ENCODE measurements at places on chromosomes 12 and 14. TPM values are rescaled to one million over a fixed set of nuclear protein-coding genes. Genes with fewer than 3 reads are reported as not detected.

The COX8C gene
- not detected for polyA plus RNA-seq

The GDF11 gene
- polyA plus RNA-seq: 9.4 TPM

The CARMIL3 gene
- 0.32 TPM for polyA plus RNA-seq

DNA sequence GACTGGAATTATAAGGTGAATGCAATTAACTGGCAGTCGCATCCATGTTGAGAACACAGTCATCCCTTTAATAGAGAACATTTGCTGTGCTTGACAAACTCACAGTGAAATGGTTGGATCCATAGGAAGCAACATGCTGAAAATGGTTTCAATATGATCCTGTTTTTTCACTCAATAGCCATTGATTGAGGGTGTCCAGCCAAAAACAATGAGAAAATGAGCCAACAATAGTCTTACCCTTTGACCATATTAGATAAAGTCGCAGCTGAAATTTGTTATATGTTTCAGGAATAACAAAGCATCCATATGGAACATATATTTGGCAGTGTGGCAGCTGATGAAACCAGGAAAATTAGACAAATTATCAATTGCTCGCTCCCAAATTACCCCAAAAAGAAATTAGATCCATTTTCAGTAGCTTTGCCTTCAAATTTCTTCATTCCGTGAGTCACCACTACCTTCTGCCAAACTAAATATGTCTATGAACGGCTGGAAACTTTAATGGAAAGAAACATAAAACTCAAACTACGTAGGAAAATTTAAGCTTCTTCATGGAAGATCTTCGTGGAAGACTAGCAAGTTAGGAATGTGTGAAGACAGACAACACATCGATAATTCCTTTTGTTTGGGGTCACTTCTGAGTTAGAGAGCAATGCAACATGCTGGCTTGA is 17.4 kb downstream of the IGF1 start:
- DNase-seq: no peak

DNA sequence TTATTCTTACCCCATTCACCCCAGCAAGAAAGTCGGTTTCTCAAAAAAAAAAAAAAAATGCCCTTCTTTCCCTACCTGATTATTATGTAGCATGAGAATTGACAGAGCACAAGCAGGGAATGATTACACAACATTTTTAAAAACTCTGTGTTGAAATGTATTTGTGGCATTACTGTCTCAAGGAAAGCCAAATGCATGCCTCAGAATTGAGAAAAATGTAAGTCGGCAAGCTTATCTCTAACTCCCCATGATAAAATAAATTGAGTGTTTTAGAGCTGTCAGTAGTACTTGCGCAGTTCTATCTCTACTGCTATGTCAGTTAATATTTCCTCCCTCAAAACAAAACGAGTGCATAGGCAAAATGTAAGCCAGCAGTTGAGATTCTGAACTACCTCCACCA is 25.7 kb downstream of the ANO4 start:
- DNase-seq: no peak

DNA sequence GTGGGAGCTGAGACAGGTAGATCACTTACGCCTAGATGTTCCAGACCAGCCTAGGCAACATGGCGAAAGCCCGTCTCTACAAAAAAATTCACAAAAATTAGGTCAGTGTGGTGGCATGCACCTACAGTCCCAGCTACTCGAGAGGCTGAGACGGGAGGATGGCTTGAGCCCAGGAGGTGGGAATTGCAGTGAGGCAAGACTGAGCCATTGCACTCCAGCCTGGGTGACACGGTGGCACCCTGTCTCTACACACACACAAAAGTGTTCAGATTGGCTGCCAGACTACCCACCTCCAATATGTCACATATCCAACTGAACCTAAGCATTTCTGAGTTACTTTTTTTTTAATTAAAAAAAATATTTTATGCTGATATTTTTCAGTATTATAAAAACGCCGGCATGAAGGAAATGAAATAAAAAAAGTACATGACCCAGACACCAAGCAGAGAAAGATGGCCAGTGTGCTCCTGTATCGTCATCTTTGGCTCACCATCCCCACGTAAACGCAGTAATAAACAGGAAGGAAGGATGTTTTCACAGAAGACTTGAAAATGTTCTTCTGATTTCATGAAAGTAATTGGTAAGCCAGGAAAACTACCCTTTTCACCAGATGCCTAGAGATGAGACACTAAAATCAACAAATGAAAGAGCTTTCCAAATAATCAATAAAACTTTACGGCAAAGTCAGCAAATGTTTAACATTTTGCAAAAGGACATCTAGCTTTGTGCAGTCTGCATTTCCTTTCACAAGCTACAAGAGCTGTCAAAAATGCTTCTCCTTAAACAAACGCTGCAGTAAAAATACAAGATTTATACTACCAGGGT is 26.4 kb downstream of the CDC42BPB start:
- no peak for DNase-seq

GRCh38 chr12:89386138-89386537 is 33.8 kb upstream of the DUSP6 start:
- no peak for DNase-seq

DNA sequence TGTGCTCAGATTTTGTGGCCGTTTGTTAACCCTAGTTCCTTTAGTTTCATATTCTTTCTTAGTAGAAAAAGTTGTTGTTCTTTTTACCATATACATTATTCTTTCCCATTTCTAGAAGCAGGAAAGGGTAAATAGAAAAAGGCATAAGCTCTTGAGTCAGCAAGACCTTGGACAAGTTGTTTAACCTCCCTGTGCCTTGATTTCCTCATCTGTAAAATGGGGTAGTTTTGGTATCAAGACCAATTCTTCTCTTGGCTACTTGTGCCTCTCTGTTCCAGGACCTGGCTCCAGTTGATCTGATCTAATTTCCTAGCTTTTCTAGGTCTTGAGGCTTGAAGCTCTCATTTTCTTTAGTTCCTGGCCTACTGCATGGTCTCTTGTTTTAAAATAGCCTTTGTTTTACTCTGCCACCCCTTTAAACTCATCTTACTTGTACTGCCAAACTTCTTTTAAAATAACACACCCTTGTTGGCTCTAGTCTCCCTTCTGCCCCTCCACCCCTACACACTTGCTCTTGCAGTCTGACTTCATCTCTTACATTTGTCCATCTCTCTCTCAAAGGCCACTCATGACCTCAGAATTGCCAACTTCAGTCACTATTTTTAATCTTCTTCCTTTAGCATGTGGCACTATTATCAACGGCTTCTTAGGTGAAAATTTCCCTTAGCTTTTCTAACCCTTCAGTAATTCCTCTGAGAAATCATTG is 143.7 kb downstream of the TTLL5 start:
- no peak for DNase-seq

GRCh38 chr12:55797068-55797467 is 20.5 kb downstream of the SARNP start:
- DNase-seq: peak; percentile 68
